Stimulated activated CD4-positive, alpha-beta T cell treated with anti-CD3 and anti-CD28 coated beads, Interleukin-4, amount 100 ng/mL, for 4 hours (primary cell): ENCODE measurements at places on chromosomes 16 and 17.

DNA sequence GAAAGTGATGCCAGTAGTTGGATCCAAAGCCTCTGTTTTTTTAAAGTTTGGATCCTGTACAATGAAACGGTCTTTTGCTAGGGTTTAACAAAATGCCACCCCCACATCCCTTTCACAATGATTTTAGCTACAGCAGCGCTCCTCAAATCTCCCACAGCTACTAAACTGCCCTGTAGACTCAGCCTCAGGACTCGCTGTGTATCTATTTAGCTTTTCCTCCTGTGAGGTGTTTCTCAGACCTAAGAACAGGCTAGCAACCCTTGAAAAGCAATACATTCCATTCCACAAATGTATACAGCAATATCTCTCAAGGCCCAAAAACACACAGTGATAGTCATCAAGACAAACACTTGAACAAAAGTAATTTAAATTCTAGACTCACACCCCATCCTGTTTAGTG lies 206.4 kb downstream of the ZFHX3 start:
- no peak for DNase-seq

DNA sequence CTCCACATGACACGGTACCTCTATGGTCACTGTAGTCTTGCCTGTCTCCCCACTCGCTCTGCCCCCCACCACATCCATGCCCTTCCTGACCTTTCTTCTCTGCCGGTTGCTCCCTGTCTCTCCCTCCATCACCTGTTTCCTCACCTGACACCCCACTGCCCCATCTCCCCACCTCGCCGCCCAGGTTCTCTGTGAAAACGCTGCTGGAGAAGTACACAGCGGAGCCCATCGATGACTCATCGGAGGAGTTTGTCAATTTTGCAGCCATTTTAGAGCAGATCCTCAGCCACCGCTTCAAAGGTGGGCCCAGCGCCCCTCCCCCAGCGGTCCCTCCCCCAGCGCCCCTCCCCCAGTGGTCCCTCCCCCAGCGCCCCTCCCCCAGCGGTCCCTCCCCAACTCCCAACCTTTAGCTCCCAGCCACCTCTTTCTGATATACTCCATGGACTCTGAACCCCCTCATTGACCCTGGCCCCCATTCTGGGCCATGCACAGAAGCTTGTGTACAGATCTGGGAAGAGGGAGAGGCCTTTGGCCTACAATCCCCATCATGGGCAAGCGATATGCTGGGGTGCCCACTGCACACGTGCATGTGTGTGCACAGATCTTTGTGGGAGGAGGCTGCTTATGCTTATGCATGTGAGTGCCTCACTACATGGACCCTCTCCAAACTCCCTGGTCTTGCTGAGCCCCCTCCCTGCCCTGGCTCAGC lies 4.1 kb downstream of the RUNDC3A start:
- no peak for DNase-seq

DNA sequence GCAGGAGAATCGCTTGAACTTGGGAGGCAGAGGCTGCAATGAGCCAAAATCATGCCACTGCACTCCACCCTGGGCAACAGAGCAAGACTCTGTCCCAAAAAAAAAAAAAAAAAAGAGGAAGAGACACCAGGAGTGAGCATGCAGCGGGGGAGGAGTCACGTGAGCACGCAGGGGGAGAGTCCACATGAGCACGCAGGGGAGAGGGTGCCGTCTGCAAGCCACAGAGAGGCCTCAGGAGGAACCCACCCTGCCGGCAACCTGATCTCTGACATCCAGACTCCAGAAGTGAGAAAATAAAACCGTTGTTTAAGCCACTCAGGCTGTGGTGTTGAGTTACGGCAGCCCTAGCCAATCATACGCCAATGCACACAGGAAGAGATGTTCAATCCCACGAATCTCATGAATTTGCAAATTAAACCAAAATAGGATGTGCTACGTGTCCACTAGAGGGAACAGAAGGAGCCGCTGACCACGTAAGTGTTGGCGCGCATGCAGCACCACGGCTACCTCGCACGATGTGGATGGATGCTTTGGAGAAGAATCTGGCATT lies 42.2 kb downstream of the CCDC57 start:
- DNase-seq, result no peak

GRCh38 chr17:81509972-81510784 lies 2.4 kb downstream of the ACTG1 start:
- no peak for DNase-seq

DNA sequence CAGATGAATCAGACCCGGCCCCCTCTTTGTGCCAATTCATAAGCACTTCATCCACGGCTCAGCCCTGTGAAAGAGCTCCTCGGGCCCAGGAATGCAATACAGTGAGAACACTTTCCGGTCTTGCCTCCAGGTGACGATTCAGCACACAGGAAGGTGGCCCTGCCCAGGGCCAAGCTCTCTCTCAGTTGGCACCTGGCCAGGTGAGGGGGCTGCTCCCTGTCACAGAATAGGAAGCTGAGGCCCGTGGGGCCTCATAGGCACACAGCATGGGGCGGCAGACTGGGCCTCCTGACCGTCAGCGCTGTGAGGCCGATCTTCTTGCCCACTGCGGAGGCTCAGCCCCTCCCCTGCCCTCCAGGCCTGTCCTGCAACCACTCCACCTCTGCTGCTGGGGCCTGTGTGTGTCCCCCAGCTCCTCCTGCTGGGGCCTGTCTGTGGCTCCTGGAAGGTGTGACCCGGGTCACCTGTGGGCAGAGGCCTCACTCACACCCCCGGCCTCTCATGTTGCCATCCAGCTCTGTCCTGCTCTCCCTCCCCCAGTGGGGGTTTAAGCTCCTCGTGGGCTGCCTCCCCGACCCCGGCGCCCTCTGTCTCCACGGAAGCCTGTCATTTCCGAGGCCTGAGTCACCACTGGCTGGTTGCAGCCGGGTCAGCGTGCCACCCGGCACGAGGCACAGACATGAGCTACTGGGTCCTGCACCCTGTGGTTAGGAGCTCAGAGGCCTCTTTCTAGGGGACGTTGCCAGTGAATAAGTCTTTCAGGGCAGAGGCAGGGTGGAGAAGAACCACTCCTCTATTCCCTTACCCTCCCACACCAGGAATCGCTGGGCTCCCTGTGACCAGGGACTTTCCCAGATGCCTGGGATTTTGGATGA lies 114.4 kb downstream of the SEC14L1 start:
- DNase-seq, result no peak

DNA sequence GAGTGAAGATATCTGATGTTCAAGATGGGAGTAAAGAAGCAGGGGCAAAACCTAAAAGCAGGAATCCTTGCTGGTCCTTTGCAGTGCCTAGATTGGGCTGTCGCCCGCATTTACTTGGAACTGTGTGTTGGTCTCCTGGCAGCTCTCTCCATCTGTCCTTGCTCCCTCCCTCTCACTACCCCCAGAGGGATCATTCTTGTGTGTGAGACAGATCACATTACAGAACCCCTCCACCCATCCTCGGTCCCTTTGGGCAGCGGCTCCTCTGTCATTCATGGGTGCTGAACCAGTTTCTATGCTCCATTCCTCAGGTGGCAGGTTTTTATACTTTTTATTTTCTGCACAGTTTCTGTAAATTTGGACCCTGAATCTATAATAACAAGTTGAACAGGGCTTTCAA lies 99.4 kb upstream of the MYOCD start:
- no peak for DNase-seq

GRCh38 chr17:68711858-68712257 lies 110.7 kb upstream of the FAM20A start:
- no peak for DNase-seq

- no peak for DNase-seq
These were observed 249.9 kb downstream of the GSG1L start for GRCh38 chr16:27813591-27813990.

- no peak for DNase-seq
These were observed 11.8 kb upstream of the SLC25A19 start for GRCh38 chr17:75301049-75301448.

- no peak for DNase-seq
These were observed 61.7 kb downstream of the MYH13 start for GRCh38 chr17:10311131-10311530.

GRCh38 chr17:37358098-37358829 lies 17.5 kb upstream of the C17orf78 start:
- peak; percentile 18 for DNase-seq

GRCh38 chr16:30418350-30419181 lies 11.2 kb downstream of the ZNF771 start:
- peak; percentile 7 for DNase-seq

DNA sequence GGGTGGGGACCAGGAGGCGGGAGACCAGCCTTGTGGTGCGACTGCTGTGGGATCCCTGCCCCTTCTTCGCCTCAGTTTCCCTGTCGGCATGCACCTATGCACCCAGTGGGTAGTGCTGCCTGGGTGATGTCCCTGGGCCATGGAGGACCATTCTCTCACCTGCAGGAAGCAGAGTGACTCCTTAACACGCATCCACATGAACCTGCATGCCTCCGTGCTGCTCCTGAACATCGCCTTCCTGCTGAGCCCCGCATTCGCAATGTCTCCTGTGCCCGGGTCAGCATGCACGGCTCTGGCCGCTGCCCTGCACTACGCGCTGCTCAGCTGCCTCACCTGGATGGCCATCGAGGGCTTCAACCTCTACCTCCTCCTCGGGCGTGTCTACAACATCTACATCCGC lies 25.2 kb downstream of the ADGRG5 start:
- no peak for DNase-seq

- DNase-seq, result no peak
These were observed 50.1 kb downstream of the CNGB1 start for GRCh38 chr16:57920880-57921229.

GRCh38 chr16:86198206-86199118 lies 299.5 kb downstream of the IRF8 start:
- no peak for DNase-seq

GRCh38 chr17:1730326-1731193 lies 6.1 kb downstream of the WDR81 start:
- no peak for DNase-seq

DNA sequence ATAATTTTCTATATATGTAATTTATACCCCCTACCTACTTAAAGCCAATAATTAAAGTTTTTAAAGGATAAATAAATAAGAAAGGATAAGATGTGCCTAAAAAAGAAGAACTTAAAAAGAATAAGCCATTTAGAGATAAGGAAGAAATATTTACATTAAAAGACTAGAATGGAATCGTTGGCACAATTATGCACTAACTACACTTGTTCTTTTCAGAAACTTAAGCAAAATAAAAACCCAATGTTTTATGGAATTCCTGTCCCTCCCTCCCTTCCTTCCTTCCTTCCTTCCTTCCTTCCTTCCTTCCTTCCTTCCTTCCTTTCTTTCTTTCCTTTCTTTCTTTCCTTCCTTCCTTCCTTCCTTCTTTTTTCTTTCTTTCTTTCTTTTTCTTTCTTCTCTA lies 4.5 kb upstream of the KRTAP4-6 start:
- no peak for DNase-seq

DNA sequence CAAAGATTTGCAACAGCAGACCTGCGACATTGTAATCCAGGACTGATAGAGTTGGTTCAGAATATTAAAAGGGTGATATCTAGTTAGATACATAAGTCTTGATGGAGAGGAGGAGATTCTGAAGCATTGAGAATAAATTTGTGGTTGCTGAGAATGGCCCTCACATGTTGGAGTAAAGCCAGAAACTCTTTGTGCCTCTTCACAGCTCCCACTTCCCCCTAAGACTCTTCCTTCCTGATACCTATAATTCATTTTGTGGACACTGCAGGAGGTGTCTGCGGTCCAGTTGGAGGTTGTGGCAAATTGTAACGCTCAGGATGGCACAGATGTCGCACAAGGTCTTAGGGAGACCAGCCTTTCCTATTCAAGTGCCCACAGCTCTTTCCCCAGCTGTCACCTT lies 17.5 kb downstream of the WWOX start:
- DNase-seq, result no peak

DNA sequence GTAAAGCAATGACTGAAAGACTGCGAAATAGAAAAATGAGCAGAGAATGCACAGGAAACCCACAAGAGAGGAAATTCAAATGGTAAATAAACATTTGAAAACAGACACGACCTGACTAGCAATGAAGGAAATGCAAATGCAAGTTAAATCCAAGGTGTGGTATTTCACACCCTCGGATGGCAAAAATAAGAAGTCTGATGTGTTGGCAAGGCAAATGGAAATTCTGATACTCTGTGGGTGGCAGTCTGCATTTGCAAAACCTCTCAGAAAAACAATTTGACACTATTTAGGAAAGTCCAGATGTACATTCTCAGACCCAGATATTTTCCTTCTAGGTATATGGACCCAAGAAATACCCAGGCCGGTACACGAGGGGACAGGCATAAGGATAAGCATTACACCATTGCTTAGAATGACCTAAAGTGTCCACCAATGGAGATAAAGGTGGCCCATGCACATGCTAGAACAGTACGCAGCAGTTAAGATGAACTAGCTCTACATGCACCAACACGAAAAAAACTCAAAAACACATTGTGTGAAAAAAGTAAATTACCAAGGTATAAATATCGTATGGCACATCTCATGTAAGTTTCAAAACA lies 116.7 kb downstream of the GAS7 start:
- no peak for DNase-seq

DNA sequence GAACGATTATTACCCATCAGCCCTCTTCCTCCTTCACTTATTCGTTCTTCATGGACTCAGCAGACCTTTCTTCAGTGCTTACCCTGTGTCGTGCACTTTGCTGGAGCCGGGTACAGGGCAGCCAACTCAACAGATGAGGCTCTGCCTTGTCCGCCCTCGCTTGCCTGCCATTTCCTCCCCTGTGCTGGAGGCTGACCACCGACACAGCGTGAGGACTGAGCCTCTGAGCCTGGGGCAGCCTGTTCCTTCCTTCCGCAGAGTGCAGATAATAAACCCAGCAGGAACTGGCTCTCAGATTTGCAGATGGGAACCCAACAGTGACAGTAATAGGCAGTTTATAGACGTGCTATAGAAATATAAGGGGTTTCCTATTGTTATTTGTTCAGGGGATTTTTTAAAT lies 7.0 kb upstream of the SLC39A11 start:
- DNase-seq, result no peak

DNA sequence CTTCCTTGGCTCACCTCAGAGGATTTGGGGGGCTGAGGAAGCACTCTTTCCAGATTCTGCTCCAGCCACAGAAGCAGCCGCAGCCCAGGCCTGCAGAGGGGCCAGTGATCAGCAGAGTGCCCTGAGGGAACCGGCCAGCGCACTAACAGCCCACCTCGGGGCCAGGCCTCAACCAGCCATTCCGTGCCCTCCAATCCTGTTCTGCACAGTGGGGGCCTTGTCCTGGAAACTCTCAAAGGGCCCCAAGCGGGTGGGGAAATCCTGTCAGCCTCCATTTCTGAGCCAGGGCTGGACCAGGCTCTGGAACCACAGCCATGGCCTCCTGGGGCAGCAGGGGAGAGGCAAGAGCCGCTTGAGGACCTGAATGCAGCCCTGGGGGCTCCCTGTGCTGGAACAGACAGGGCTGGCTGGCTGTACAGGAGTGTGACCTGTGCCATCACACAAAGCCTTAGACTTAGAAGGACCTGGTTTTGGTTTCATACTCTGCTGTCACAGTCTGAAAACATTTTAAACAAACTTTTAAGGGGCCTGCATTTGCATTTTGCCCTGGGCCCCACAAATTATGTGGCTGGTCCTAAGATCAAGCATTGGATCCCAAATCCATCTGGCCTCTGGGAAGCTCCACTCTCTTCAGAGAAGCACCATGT lies 10.0 kb downstream of the CNGB1 start:
- DNase-seq, result no peak

- DNase-seq, result no peak
These were observed 17.3 kb upstream of the SPN start for GRCh38 chr16:29645694-29646187.

- DNase-seq, result peak; percentile 33
These were observed 2.9 kb downstream of the NUP93 start for GRCh38 chr16:56732832-56733231.

- no peak for DNase-seq
These were observed 190.0 kb upstream of the CIBAR2 start for GRCh38 chr16:85302018-85302847.
